ENCODE measurements at places on chromosomes 4 and X.

DNA sequence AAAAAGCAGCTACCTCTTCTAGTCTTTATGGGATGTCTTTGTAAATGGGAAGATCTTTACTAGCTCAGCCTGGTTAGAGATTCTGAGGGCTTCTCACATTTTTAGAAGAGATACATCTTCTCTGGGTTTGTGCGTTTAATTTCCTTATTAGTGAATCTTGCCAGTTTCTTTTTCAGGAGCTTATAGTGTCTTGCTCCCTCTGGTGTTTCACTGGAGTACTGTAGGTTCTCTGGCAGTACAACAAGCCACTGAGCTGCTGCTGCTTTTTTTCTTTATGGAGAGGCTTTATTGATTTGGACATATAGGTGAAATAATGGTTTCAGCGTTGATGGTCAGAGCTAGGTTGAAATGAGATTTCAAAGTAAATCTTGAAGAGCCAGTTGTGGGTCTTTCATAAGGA, 82.9 kb downstream of the LAS1L start:
- DNase-seq = peak; percentile 18

GRCh38 chr4:151432654-151433053, 23.7 kb downstream of the FHIP1A start:
- DNase-seq = no peak

GRCh38 chr4:114383067-114383466, 215.5 kb upstream of the UGT8 start:
- DNase-seq = no peak

DNA sequence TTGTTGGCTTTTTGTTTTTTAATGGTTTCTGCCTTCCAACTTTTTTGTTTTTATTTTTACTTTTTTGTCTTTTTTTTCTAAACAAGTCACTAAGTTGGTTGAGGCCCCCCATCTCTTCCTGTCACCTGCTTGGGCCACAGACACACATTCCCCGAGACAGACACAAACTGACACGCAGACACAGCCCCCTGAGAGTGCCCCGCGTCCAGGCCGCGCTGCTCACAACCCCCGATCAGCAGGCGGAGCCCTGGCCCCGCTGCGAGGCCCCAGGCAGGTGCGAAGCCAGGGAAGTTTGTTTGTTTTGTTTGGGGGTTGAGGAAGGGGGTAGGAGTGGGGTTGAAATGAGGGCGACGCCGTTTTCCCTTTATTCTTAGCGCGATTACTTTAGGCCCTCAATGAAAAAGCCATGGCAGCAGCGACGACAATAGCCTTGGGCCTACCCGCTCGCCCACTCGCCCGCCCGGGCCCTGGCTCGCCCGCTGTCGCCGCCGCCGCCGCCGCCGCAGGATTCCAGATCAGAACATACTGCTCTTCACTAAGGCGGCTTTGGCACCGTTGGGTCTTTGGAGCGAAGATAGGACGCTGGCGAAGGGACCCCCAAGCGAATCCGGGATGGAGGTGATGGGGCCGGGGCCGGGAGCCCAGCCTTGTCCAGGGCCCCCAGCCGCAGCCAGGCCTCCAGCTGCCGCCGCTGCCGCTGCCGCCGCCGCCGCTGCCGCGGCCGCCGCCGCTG, 3.1 kb downstream of the PHOX2B start:
- DNase-seq = no peak

- no peak for DNase-seq
Observed at GRCh38 chr4:178173771-178174170, 731.5 kb upstream of the AGA start.

DNA sequence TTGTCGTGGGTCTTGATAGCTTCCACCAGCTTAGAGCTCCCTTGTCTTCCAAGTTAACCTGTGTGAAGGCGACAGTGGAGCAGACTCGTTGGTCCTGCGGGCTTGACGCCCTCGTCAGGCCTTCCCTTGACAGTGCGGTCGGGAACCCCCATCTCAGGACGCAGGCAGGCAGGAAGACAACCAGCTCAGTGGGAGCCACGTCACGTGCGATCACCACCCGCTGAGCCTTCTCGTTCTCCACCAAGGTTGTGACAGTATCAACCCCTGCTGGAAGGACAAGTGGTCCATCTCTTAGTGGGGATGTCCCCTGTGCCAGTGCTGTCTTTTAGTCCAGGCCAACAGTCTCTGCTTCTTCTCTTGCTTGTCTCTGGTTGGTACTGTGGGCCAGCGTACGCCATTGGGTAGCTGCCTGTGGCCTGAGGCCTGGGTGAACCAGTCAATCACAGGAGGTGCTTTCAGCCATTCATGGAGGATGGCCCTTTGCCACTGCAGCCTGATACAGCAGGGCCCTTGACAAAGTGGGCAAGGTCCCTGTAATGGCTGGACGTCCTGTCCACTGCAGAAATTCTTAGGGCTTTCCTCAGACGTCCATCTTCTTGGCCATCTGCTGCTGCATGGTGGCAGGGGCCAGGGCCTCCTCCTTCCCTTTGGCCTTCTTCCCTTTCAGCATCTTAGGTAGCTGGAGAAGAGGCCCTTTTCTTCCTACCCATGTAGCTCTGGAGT, 31.4 kb downstream of the RGS12 start:
- no peak for DNase-seq

- no peak for DNase-seq
Observed at GRCh38 chrX:112147206-112147605, 64.6 kb upstream of the TRPC5 start.

GRCh38 chr4:25702848-25703247, 47.2 kb downstream of the SLC34A2 start:
- DNase-seq = no peak

DNA sequence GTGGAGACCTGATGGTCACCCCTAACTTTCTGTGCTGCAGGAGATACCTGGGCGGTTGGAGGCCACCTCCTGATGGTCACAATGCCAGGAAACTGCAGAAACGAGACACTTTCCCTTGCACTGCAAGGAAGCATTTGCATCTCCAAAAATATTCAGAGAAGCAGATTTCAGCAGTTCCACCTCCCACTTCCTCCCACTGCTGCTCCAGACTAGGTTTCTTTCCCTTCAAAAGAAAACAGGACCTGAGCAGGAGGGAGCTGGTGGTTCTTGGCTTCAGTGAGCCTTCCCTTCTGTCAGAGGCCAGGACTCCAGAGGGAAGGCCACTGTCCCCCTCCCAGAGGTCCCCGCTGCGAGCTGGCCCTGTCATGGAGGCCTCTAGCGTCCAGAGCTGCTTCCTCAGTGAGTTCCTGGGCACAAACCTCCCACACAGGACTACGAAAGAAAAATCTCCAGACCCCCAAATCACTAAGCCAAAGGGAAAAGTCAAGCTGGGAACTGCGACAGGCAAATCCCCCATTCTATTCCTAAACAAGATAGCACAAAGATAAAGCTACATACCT, 35.9 kb downstream of the GPM6B start:
- DNase-seq = no peak

- no peak for DNase-seq
Observed at GRCh38 chrX:123436512-123437136, 252.5 kb downstream of the GRIA3 start.

DNA sequence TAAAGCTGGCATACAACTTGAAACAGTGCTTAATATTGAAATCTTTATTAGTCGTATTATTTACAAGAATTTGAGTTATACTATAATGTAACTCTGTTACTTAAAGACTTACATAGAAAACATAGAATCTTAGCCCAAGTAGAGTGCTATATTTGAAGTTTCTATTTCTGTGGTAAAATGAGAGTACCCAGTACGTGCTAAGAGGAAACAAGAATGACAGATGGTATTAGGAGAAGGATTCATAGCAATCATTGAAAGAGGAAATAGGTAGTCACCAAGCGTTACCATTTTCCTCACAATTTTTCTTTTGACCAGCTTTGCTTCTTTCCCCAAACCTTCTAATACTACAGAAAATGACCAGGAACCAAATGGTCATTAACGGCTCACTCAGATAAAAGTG, 412.1 kb upstream of the GRIA3 start:
- DNase-seq = no peak

GRCh38 chr4:3091464-3091863, 17.0 kb downstream of the HTT start:
- DNase-seq = no peak

- peak; percentile 47 for DNase-seq
Observed at GRCh38 chrX:120485638-120486520, 16.8 kb upstream of the LAMP2 start.

DNA sequence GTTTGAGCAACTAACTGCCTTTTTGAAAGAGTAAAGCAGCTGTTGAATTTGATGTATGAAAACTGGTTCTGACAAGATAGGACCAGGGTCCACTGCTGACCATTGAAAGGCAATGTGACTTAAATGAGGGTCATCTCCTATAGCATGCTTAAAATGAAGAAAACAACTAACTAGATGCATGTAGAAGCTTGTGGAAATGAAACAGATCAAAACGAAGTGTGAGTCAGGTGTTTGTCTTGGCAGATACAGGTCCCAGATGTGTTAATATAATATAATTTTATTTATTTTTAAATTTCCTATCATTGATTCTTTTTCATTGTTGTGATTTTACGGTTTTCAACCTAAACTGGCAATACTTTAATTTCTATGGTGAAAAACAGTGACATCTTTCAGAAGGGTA, 83.6 kb downstream of the ATOH1 start:
- no peak for DNase-seq

DNA sequence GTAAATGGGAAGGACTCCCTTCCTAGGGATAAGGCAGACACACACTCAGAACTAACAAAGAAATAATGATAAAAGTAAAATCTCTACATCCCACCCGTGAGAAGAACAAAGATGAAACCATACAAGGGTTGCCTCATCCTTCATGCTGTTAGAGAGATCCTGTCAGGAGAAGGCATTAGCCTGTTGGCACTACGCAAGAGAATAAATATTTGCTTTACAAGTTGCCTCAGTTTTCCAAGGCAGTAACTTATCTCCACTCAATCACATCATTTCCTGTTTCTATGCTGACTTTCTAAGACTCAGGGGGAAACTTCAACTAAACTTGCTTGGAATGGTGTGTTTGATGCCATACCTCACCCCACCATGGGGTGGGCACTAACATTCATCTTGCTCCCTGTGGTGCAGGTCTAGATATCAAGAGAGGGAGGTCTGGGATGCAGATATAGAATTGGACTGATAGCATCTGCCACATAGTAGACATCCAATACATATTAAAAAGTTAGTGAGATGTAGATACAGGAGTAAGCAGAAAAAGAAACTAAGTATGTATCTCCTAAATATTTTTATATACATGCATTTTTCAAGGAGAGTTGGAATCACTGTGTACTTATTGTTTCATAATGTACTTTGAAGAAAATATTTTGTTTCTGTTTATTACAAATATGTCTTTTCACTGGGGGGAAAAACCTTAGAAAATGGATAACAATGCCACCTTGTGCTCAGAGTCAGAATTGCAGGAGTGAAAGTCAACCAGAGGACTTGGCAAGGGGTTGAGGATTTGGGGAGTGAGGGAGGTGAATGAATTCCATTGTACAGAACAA, 57.2 kb upstream of the BEX4 start:
- peak; percentile 12 for DNase-seq

DNA sequence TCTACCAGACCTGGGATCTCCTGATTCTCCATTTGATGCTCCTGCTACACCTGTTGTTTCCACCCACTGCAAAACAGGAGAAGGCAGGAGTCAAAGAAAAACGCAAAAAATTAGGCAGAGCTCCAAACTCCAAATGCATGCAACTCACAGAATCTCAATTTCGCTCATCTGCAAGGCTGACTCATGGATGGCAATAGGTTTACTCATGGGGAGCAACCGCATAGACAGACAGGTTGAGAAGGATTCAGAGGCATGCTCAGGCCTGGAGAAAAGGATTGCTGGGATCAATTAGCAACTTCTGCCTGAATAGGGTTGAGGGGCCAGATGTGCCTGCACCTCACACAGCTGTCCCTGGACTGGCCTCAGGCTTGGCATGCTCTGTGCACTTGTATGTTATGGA, 231.0 kb downstream of the LDB2 start:
- DNase-seq = no peak

DNA sequence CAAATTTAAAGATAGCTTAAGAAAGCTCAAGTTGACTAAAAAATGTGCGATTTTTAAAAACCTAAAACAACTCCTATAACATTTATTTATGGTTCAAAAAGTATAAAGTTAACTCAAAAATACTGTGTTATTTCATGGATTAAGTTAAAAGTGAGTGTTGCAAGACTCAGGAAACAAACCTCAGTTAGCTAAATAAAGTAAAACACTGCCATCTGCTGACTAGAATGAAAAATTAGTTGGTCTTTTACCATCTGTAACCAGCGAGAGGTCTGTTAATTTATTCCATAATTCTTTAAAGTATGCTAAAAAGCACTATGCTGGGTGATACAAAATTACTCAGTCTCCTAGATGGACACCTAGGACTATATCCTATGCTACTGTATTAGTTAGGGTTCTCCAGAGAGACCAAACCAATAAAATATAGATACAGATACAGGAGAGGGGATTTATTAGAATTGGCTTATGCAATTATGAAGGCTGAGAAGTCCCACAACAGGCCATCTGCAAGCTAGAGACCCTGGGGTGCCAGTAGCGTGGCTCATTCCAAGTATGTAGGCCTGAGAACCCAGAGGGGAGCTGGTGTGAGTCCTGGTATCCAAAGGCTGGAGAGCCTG, 4.9 kb upstream of the WDFY3 start:
- DNase-seq = no peak
